ENCODE measurements at places on chromosomes 1 and 21.

- ATAC-seq, result no peak
Measured at GRCh38 chr1:66356605-66357004, 177.3 kb upstream of the SGIP1 start.

DNA sequence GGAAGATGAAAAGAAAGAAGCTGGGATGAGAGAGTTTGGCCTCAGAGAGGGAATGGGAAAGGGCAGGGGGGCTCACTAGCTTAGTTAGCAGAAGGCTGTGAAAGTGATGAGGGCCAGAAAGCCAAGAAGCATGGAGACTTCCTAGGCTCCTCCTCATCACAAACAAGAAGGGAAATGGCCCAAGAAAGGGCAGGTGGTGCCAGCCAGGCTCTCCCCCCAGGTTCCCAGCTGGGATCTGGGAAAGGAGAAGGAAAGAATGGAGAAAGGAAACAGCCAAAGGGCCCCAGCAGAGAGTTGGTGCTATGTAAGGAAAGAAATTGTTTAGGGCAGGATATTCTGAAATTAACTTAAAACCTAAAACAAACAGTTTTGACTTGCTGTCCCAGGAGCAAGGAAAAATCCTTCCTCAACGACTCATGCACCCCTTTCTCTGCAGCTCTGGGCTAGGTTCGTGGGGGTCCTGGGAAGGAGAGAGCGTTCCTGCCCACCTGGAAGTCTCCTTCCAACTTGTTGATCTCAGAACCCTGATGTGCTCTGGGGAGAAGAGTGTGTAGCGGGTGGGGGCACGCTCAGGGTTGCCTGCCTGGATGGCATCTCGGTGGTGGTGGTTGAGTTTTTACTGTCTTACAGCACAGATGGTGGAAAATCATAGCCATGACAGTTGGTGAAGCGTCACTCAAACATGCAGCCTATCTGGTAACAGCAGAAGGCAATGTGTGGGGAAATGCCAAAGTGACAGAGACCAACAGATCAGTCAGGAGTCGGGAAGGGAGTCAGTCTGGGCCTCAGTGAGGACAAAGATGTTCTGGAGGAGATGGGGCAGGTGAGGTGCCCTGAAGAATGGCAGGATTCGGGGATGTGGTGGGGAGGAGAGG is 147.3 kb downstream of the CLIC6 start:
- no peak for ATAC-seq

GRCh38 chr1:166907763-166908162 is 31.7 kb upstream of the TADA1 start:
- ATAC-seq, result no peak

GRCh38 chr21:44780767-44781459 is 20.7 kb downstream of the UBE2G2 start:
- no peak for ATAC-seq

- no peak for ATAC-seq
Measured at GRCh38 chr1:22862752-22863151, 109.9 kb downstream of the LACTBL1 start.

DNA sequence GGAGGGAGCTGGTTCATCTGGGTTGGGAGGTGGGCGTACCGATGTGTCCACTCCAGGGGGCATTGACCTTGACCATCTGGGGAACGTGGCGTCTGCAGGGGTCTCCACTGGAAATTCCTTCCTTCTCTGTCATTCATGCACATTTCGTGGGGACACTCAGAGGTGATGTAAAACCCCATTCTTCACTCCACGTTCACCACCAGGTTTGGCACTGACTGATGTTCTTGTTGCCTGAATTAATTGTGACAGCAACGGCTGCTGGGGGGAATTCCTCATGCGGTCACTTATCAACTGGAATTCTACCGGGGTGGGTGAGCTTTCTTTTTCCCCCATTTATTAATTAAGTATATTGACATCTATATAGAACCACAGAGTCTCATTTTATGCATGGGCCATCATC is 18.1 kb upstream of the POFUT2 start:
- no peak for ATAC-seq

DNA sequence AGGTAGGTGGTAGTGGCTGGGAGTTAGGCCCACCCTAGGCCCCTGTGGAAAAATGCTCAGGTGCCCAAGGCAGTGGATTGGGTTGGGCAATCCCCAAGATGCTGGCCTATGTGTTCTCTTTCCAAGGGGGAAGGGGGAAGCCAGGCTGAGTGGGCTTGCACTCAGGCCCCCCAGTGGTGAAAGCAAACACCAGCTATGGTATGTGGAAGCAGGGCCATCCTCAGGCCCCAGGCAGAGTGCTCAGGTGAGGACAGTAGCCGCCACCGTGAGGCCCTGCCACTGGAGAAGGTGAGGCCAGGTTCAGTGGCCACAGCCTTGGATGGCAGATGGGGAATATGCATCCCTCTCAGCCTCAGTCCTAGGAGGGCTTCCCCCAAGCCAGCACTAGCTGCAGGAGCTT is 11.8 kb downstream of the LY9 start:
- no peak for ATAC-seq

DNA sequence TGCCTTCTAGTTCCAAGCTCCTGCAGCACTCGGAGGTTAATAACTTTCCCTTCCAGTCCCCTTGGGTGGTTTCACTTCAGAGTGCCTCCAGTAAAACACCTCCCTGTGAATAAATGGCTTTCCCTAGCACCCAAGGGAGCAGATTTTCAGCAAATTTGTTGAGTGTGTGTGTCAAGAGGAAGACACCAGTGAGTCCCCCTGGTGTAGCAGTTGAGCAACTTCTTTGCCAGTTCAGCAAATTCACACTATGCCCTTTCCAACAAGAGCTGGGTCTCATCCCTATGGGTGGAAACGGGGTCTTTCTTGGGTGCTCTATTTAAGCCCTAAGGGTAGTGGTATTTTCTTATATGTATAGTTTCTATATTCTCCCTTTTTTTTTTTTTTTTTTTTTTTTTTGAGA is 806 bp upstream of the AADACL4 start:
- no peak for ATAC-seq

All from gastroesophageal sphincter (tissue), 4 donors.